ENCODE measurements at places on chromosomes 12 and 14. TPM values are rescaled to one million over a fixed set of nuclear protein-coding genes. Genes with fewer than 3 reads are reported as not detected.
A peak's percentile ranks its signal among the peaks of the same experiment; 100 is the strongest.

- DNase-seq, result no peak
These were observed 638.5 kb downstream of the MED13L start for GRCh38 chr12:115638733-115639647.

DNA sequence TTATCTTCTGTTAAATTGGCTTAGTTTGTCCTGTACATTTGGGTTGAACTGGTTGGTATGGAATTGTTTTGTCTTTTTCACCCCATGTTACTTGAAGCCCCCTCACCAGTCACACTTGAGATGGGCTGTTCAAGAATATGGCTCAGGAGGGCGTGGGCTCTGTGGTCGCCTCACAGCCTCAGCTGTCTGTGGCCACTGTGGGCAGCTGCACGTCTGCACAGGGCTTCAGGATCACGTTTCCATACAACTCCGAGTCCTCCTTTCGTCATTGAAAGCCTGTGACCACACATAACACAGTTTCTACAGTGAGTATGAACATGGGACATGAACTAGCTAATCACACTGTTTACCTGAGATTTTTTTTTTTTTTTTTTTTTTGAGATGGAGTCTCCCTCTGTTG lies 81.3 kb downstream of the MOK start:
- no peak for DNase-seq

Gene FLRT2
- total RNA-seq, result 55.9 TPM

Gene YEATS4
- 19.1 TPM for total RNA-seq

Gene KCNH3
- total RNA-seq, result 0.28 TPM

DNA sequence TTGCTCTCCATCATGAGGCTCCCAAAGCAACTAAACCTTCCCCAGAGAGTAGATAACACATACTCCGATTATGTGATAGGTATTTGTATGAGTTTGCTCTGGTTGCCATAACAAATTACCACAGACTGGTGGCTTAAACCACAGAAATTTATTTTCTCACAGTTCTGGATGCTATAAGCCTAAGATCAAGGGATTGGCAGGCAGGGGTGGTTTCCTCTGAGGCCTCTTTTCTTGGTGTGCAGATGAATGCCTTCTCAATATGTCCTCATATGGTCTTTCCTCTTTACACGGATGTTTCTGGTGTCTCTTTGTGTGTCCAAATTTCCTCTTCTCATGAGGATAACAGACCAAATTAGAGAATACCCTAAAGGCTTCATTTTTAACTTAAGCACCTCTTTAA lies 285.8 kb upstream of the GRIP1 start:
- DNase-seq, result no peak

DNA sequence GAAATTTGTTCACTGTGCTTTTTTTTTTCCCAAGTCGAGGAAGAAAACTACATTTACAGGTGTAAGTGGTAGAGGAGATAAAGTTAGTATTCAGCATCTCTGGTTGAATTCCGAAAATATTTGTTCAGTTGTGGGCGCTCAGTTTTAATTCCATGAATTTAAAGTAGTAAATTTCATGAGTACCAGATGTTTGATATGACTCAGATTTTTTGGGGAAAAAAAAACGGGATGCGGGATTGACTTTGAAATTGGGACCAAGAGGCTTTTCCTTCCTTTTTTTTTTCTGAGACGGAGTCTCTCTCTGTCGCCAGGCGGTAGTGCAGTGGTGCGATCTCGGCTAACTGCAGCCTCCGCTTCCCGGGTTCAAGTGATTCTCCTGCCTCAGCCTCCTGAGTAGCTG lies 1.6 kb downstream of the TULP3 start:
- no peak for DNase-seq

Gene FAIM2
- not detected for total RNA-seq

Gene SERPINA4
- total RNA-seq, result not detected

Gene POTEG
- not detected for total RNA-seq

DNA sequence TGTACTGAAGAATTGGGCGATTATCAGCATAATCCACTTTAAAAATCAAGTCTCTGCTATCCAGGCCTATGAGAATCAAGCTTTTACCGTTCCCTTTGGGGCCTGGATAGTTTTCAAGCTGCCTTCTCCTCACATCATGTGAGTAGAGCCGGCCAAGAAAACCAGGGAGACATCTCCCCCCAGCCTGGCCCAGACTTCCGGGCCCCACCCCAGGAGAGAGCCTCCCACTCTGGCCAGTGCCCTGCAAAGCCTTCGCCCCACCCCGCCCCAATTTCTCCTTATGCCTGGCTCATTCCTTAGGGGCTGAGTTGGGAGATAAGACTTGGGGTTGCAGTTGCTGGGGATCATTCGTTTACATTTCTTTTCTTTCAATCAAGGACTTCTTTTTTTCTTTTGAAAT lies 1.4 kb upstream of the TMEM132C start:
- no peak for DNase-seq

Gene KRT78
- not detected for total RNA-seq

- no peak for DNase-seq
These were observed 984.9 kb downstream of the FSCB start for GRCh38 chr14:43522191-43522590.

DNA sequence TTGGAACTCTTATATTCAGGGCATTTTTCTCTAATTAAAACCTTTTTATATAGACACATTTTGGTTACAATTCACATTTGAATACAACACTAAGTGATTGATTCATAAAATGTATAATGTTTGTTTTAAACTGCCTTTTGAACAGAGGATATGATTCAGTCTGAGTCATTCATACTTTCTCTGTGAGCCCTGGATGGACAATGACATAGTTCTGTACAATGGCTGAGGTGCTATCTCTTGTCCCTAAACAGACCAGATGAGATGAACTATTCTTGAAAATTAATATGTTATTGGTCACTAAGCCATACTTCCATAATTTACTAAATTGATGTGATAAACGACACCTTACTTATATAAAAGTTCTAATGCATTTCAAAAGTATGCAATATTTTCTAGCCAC lies 199.7 kb upstream of the ATXN7L3B start:
- peak; percentile 30 for DNase-seq

Gene MARCHF9
- 3.9 TPM for total RNA-seq

Gene TMPRSS12
- not detected for total RNA-seq

Gene NOVA1
- total RNA-seq, result 2.1 TPM

Gene TMEM121
- 8.4 TPM for total RNA-seq

GRCh38 chr14:51228890-51229289 lies 11.2 kb upstream of the TMX1 start:
- DNase-seq, result no peak

DNA sequence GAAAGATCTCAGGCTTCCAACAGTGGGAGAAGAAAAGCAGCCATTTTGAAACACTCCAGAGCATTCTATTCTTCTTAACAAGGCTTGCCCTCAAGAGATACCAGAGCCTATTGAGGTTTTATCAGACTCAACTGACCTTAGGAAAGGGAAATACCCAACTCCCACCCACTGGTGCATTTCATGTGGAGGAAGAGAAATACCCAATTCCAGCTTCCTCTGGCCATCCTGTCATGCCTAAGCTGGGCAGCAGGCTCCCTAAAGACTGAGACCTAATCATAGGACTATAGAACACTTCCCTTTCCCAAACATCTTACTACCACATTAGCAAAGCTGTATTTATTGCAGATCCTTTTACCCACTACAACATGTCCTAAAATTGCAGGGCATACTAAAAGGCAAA lies 164.5 kb downstream of the KIF21A start:
- DNase-seq, result no peak

GRCh38 chr12:105100207-105100985 lies 7.1 kb upstream of the WASHC4 start:
- no peak for DNase-seq

Gene FOXG1
- 0.26 TPM for total RNA-seq

- DNase-seq, result no peak
These were observed 125.3 kb upstream of the PWP1 start for GRCh38 chr12:107560165-107560898.

Gene ARHGEF25
- 5.3 TPM for total RNA-seq

GRCh38 chr12:3491938-3492792 lies 1.2 kb downstream of the PRMT8 start:
- peak; percentile 7 for DNase-seq

GRCh38 chr14:103132381-103133209 lies 9.3 kb downstream of the TNFAIP2 start:
- DNase-seq, result no peak

DNA sequence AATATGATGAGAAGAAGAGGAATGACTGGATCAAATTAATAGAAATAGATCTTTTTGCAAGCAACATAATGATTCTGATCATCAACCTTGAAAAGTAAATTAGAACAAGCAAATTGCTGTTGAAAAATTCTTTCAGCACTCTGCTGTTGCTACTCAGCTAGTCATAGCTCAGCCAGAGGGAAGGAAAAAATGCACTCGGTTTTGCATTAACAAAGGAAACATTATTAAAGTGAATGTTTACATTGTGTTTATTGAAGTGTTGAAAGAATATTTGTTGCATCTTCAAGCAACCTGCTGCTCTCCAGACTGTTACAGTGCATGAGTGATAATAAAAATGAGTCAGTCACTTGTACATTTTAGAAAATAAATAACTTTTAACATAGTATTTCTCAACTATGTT lies 26.5 kb downstream of the AP5M1 start:
- no peak for DNase-seq

Gene CRADD
- 14.7 TPM for total RNA-seq

Gene RFX4
- total RNA-seq, result not detected

DNA sequence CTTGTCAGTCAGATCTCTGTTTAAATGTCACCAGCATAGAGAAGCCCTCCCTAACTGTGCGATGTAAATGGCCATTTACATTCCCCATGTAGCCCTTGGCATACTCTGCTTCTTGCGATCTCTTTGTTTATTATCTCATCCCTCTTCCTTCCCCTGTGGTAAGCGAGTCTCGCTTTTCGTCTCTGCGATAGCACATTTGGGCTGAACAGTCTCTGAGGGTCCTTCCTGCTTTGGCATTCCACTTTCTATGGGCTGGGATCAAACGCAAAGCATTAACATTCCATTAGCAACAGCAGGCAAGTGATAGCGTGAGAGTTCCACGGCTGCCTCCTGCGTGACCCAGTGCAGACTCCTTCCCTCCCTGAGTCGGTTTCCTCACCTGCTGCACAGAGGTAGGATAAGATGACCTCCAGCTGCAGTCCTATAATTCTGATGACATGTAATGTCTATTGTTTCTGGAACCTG lies 61.4 kb upstream of the TUNAR start:
- no peak for DNase-seq

DNA sequence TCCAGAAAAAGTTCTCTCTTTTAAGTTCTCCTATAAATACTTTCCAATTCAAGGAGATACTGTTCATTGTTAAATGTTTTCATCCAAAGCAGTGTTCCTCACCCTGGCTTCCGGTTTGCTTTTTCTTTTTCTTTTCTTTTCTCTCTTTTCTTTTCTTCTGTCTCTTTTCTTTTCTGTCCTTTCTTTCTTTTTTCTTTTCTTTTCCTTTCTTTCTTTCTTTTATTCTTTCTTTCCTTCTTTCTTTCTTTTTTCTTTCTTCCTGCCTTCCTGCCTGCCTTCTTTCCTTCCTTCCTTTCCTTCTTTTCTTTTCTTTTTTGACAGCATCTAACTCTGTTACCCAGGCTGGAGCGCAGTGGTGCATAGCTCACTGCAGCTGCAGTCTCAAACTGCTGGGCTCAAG lies 75.8 kb downstream of the PPM1A start:
- DNase-seq, result no peak

DNA sequence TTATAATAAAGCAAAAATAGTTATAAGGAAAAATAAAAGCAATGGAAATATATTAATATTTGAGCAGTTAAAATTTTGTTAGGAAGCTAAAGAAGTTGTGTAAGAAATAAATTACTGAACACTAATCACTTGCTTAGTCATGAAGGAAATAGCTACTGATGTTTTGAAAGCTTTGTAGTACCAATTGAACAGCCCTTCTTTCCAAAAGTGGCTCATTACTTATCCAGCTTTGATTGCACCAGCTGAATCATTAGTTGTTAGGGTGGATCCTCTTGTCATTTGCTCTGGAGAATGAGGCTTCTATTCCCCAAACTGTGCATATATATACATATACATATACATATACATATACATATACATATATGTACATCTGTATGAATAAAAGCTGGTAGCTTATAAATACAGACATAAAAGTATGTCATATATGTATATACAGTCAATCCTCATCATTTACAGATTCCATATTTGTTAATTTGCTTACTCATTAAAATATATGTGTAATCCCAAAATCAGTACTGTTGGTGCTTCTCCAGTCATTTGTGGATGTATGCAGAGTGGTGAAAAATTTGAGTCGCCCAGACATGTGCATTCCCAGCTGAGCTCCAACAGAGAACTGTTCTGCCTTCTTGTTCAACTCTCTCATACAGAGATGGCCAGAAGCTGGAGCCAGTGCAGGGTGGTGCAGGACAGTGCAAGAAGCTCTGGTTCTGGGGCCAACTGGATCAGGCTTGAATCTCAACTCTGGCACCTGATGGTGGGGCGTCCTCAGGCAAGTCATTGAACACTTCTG lies 214.1 kb downstream of the RPAP3 start:
- DNase-seq, result no peak

DNA sequence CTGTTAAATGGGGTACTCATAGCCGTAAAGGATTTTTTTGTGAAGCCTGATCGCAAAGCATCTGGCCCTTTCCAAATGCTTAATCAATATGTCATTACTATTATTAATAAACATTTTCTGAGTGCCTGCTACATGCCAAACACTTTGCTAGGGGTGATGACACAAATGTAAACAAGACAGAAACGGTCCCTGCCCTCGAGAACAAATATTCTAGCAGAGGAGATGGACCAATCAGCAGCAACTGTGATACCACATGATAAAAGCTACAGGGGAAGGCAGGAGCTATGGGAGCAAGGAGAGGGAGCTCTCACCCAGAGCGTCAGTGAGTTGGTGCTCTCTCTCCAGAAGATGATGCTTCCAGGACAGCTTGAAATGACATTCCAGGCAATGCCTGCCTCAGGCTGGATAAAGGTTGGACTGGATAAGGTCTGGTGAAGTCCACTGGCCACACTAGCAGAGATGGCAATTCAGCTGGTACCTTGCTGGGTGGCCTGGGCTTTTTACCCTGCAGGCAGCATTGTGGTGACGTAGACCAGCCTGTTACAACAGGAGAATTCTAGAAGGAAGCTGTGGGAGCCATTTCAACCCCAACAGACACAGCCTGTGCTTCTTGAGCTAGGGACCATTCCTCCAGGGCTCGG lies 41.1 kb downstream of the ERH start:
- no peak for DNase-seq

DNA sequence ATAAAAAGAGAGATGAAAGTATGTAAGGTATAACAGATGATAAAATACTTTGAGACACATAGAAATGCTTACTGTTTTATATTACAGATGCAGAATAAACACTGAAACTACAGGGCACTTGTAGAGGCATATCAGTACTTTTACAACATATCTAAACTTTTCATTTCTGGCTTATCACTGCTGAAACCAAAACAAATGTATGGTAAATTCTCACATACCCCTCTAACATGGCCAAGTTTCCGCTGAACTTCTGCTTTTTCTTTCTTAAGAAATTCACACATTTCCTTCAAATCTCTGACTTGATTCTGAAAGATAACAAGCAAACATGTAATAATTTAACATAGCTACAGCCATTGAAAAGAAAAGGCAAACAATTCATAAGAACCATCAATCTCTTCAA lies 33.3 kb upstream of the C12orf50 start:
- no peak for DNase-seq

GRCh38 chr12:1692226-1692625 lies 1.4 kb downstream of the ADIPOR2 start:
- no peak for DNase-seq

Gene LRIG3
- 69.8 TPM for total RNA-seq

Gene HHIPL1
- 2.2 TPM for total RNA-seq

Gene ESRRB
- total RNA-seq, result not detected

Measured in pulmonary artery endothelial cell (primary cell).